ENCODE measurements at places on chromosomes 11 and 22.

- DNase-seq = no peak
Observed at GRCh38 chr11:130813196-130813595, 103.1 kb downstream of the SNX19 start.

- DNase-seq = no peak
Observed at GRCh38 chr22:17954860-17955587, 69.3 kb downstream of the MICAL3 start.

- no peak for DNase-seq
Observed at GRCh38 chr22:27003297-27003696, 345.9 kb downstream of the MIAT start.

- DNase-seq = no peak
Observed at GRCh38 chr11:126140201-126140925, 71.1 kb downstream of the RPUSD4 start.

GRCh38 chr22:24578355-24579257, 14.3 kb downstream of the LRRC75B start:
- no peak for DNase-seq

DNA sequence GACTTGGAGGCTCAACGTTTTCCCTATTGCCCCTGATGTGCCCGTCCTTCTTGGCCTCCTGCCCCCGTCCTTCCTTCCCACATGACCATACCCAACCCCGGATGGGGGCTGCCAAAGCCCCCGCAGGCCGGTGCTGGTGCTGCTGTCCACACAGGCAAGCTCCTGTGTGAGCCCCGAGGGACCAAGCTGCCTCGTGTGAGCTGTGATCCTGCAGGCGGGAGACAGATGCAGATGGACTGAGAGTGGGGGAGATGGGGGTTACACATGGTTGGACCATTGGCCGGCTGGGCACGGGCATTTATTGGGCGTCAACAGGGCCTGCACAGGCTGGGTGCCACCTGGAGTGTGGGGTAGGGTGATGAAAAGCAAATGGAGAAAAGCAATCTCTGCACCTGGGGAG, 313.2 kb upstream of the B3GAT1 start:
- no peak for DNase-seq

- DNase-seq = no peak
Observed at GRCh38 chr11:116312570-116313391, 460.0 kb downstream of the BUD13 start.

DNA sequence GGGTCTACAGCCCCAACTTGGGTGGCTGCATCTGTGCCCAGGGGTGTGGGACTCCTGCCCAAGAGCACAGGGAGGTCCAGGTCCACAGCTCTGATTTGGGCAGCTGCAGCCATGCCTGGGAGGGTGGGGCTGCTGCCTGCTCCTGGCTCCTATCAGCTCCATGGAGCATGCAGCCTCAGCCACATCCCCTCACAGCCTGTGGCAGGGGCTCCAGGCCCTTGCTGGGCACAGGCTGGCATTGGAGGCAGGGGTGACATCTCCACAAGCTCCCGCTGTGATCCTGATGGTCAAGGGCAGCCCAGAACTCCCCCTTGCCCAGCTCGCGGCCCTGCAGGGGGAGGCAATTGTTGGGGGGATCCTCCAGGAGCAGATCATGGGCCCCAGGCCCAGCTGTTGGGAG, 6.3 kb upstream of the OR56A4 start:
- DNase-seq = no peak

DNA sequence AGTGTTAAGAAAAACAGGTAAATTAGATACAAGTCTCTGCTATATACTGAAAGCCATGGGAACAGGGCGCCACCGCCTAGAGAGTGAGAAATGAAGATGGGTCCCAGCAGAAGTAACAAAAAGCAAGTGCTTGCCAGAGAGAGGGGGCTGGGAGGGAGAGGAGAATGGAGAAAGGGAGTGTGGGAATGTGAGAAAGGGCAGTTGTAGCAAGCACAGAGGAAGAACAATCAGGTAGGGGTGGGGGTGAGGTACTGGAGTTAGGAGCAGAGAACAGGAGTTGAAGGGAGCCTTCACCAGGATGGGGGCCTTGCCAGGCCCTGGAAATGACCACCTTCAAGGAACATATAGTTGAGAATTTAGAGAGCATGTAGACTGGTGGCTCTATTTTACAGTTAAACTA, 66.8 kb downstream of the TCF20 start:
- DNase-seq = no peak

DNA sequence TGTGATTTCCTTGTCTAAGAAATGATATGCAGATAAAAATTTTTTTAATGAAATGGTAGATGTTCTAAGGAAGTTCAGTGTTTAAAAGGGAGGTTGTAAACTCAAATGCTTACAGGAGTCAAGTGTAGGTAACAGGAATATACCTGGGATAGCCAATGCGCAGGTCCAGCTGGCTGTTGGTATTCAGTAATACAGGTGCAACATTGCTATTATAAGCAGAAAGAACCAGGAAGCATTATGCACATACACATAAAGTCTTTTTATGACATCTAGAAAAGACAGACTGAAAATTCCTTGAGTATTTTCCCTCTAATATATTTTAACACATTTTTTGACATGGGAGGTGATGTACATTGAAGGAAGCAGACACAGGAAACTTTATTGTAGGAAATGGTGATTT, 43.6 kb upstream of the B3GNT6 start:
- no peak for DNase-seq

GRCh38 chr11:116144387-116144958, 628.3 kb downstream of the BUD13 start:
- no peak for DNase-seq

DNA sequence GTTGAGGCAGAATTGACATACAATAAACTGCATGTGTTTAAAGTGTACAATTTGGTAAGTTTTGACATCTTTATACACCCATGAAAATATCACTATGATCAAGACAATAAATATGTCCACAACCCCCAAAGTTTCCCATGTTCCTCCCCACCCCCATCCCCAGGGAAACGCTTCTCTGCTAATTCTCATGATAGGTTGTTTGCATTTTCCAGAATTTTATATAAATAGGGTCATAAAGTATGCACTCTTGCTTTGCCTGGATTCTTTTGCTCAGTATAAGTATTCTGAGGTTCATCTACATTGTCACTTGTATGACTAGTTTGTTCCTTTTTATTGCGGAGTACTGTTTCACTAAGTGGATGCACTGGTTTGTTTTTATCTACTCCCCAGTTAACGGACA, 35.6 kb downstream of the MYEOV start:
- DNase-seq = no peak

DNA sequence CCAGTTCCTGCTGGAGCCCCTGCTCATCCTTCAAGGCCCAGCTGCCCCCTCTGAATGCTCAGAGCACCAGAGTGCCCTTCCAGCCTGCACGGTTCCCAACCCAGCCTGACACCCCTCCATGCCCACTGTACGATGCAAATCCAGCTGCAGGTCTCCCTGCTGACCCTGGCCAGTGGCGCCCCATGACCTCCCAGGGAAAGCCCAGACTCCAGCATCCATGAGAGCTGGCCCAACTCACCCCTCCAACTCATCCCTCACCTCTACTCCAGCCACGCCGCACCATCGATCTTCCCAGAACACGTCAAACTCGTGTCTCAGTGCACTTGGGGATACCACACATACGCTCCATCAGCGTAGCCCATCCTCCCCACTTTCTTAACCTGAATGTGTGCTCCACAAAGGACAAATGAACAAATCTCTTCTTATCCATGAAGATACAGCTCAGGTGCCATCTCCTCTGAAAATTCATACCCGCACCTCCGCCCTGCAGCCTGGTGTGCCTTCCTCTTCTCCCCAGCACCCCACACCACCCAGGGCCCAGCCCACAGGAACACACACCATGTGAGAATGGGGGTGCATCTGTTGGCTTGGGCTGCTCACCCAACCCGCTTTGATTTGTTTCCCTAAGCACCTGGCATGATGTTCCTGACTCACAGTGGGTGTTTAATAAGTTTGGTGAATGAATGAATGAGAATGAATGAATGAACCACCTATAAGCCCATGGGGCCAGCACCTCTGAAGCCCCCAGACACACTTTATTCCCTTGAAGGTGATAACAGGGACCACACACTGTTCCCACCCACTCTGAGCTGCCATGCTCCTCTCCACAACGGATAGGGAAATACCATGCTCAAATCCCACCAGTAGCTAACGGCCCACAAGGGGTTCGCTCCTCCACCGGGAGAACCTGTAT, 6.2 kb downstream of the PLA2G6 start:
- DNase-seq = no peak

- no peak for DNase-seq
Observed at GRCh38 chr11:41982975-41983374, 523.5 kb upstream of the LRRC4C start.

GRCh38 chr11:3091081-3091845, 34.0 kb upstream of the CARS1 start:
- no peak for DNase-seq

DNA sequence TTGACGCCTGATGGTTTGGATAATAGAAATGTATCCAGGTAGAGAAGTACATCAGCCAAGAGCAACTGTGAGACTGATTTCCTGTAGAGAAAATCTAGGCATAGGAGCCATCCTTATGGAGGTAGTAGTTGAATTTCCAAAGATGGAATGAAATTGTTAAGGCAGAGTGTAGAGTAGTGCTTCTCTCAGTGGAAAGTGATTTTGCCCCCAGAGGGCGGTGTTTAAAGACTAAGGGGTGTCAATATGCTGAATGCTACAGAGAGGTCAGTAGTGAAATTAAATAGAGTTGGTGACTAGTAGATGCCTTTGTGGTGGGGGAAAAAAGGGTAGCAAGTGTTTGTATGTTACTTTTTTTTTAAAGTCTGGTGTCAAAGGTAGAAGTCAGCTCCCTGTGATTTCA, 54.5 kb downstream of the TRIM44 start:
- no peak for DNase-seq

DNA sequence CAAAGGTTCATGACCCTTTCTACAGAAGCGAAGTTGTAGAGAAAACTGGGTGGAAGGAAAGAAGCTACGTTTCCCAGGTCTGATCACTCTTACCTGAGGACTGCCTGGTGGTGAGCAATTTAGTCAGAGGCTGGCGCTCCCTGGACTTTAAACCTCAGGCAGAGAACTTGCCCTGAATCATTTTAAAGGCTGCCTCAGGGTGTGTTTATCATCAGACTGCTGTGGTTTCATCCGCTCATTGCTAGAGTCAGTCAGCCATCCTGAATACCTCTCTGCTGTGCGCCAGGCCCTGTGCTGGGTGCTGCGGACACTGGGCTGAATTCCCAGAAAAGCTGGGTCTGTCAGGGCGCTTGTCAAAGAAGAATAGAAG, 2.7 kb downstream of the DTX4 start:
- peak; percentile 29 for DNase-seq

DNA sequence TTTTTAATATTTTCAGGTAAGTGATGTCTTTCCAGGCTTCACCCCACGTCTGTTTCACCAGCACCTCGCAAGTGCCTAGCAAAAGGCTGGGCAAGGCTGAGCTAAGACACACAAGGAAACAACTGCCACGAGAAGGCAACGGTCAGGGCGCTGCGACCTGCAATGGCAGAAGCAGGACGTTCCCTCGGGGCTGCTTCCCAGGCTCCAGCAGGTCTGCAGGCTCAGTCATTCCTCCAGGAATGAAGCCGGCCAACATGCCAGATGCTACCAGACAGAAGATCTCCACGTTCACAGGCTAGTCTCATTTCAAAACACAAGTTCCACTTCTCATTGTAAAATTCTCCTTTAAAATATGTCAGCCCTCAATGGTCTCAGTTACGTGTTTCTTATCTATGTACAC, 45.5 kb downstream of the CELSR1 start:
- no peak for DNase-seq

DNA sequence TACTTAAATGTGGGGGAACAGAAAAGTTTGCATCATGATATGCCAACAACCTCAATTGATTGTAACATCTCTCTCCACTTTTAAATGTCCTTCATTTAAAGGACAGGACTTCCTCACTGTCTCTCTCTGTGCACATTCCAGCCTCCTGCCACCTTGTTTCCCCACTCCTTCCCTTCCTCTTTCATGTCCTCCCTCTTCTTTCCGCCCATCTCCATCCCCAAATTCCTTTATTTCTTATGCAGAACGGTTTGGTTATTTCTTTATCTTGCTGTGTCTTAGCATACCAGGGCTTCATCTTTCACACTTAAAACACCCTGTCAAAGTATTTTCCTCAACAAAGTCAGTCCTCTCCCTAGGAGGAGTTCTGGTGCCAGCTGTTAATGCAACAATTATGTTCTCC, 293.8 kb downstream of the NXPE2 start:
- DNase-seq = no peak

GRCh38 chr22:47161631-47162030, 399.2 kb downstream of the TBC1D22A start:
- DNase-seq = no peak

DNA sequence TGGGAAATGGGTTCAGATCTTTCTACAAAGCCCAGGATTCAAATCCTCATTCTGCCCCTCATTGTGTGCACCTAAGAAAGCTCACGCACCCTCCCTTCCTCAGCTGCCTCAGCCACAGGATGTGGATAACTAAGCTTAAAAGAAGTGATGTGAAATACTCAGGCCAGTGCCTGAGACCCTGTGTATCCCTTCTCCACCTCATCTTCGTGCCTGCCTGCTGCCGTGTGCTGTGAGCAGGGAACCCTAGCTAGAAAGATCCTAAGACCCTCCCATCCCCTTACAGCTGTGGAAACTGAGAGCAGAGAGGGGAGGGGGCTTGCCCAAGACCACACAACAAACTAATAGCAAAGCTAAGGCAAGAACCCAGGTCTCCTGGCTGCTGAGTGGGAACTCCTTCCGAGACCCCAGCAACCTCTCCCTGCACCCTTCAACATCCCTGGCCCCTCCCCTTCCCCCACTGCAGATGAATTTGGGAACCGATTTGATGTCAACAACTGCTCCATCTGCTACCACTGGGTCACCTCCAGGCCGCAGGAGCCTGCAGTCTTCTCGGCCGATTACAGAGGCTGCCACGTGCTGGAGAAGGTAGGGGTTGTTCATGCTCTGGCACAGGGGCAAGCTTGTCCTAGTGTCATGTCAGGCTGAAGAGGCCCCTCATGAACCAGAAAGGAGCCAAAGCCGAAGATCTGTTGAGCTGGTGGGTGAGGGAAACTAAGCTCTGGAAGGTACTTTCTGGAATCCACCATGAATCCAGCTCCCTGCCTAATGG, 1.5 kb downstream of the ZP1 start:
- no peak for DNase-seq

GRCh38 chr22:43886231-43886630, 5.6 kb downstream of the PNPLA5 start:
- DNase-seq = no peak

DNA sequence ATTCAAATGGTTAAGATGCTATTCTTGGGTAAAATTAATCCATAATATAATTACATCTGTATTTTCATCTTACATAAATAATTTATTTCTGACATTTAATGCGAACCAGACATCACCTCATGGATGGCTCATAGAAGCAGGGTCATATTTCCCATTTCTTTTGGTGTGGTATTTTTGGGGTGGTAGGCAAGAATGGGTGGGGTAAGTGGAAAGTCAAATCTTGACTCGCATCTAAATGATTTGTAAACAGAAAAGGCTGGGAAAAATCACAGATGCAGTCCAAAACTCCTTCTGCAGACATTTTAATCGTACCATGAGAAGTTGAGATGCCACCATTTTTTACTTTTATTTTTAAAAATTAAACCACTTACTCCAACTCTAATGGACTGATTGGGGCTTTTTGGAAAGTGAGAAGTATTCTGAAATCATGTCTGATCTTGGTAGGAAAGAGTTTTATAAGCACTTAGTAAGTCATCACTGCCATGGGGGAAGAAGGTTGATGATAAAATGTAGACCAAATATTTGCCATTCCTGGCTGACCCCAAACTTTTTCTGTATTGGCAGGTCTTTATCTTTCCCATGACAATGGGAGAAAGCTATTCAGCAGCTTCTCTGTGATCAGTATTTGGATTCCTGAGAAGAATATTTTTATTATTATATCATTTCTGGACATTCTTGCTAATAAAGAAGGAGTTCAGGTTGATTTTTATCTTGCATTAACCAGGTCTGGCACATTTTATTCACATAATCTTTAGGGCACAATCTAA, 47.2 kb upstream of the BLID start:
- no peak for DNase-seq

- DNase-seq = peak; percentile 94
Observed at GRCh38 chr11:66720223-66720898, 8.7 kb downstream of the SPTBN2 start.

All from A172 (cell line).